ENCODE measurements at places on chromosomes 2 and 18. TPM values are rescaled to one million over a fixed set of nuclear protein-coding genes. Genes with fewer than 3 reads are reported as not detected.
A peak's percentile ranks its signal among the peaks of the same experiment; 100 is the strongest.

DNA sequence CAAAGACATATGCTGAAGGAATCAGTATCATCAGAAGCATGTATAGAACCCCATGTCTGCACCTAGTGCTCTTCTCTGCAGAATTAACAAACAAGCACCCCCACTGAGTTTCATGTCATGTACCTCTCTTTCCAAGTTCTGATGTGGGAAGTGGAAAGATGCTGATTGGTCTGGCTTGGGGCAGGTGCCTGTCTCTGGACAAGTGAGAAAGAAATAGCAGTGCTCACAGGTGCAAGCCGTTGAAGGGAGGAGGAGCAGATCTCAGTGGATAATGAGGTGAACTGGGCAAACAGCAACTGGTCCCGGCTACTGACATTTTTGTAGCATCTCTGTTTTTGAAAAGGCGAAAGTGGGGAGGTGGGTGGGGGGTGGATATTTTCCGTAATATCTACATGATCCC, 17.5 kb upstream of the ACVR1 start:
- no peak for DNase-seq

DNA sequence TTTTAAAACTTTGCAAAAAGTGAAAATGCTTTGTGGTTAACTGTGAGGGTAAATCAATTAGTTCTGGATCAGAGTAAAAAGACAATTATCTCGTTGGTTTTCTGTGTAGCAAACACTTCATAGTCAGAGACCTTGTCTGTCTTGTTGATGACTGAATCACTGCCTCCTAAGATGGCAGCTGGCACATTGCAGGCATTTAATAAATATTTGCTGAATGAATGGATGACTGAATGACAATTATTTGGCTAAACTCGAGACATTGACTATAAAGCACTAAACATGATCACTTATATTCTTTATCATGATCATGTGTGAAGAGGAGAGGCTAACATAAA, 96.2 kb downstream of the MAIP1 start:
- DNase-seq: no peak

DNA sequence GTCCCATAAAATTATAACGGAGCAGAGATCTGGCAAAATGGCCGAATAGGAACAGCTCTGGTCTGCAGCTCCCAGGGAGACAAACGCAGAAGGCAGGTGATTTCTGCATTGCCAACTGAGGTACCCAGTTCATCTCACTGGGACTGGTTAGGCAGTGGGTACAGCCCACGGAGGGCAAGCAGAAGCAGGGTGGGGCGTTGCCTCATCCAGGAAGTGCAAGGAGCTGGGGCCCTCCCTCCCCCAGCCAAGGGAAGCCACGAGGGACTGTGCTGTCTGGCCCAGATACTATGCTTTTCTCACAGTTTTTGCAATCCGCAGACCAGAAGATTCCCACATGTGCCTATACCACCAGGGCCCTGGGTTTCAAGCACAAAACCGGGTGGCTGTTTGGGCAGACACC, 22.8 kb downstream of the ICA1L start:
- DNase-seq: no peak

GRCh38 chr2:234425639-234426603, 71.0 kb downstream of the ARL4C start:
- no peak for DNase-seq

DNA sequence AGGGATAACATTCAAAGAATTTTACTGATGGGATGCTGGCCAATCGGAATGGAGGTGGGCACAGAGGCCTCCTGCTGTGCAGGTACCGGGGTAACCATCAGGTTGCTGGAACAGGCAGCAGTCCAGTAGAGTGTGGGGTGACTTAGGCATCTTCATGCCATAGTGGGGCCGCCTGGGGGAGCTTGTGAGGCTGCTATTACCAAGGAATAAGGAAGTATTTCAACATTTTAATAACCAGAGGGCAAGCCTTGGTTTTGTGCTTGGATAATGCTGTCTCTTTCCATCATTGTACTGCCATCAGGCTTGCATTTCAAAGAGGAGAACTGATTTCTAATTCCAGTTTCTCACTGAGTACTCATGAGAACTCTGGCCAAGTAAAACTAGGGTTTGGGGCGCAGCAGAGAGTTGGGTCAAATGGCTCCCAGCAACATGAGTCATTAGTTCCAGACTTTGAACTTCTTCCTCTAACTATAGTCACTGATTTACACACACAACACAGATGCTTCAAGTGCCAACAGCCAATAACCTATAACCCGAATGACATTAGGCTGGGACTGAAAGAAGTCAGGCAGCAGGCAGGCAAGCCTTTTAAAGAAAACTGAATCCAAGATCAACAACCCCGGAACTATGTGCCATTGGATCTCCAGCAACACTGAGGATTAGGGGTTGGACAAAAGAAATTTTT, 56.1 kb upstream of the FHL2 start:
- DNase-seq: peak; percentile 32

- DNase-seq: no peak
Measured at GRCh38 chr2:44163777-44164176, 4.9 kb upstream of the PPM1B start.

GRCh38 chr18:63321291-63321690, 1.7 kb upstream of the BCL2 start:
- DNase-seq: no peak

GRCh38 chr18:75624869-75625268, 197.4 kb upstream of the SMIM21 start:
- DNase-seq: no peak

DNA sequence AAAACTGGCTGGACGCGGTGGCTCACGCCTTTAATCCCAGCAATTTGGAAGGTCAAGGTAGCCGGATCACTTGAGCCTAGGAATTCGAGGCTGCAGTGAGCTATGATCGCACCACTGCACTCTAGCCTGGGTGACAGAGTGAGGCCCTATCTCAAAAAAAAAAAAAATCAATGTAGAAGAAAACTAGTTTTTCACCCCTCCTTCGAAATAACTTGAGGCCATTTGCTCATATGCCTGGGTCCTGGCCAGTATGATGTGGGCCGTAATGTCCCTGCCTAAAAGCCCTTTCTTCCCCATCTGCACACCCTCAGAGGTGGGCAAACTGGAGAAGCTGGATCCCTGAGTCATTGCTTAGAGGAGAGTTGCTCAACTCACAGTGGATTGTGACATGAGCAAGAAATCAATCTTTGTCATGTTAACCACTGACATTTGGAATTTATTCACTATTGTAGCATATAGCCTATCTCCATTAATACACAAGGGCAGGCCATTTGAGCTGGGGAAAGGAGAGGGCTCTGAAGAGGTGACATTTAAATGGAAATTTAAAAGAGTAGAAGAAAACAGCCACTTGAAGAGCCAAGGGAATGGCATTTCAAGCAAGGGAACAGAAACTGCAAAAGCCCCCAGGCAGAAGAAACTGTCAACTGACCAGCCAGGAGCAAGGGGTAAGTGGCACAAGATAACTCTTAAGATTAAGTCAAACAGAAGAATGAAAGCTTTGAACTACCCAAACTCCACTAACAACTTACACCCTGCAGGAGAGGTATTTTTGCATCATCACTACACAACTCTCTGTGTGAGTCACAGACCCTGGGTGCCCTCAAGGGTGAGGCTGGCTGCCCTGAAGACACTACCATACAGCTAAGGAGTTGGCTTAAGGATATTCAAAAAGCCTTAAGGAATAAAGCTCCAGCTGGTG, 7.6 kb upstream of the METTL21A start:
- no peak for DNase-seq

- no peak for DNase-seq
Measured at GRCh38 chr2:239827523-239827890, 197.6 kb downstream of the NDUFA10 start.

GRCh38 chr2:113857464-113857863, 32.4 kb upstream of the ACTR3 start:
- DNase-seq: no peak

DNA sequence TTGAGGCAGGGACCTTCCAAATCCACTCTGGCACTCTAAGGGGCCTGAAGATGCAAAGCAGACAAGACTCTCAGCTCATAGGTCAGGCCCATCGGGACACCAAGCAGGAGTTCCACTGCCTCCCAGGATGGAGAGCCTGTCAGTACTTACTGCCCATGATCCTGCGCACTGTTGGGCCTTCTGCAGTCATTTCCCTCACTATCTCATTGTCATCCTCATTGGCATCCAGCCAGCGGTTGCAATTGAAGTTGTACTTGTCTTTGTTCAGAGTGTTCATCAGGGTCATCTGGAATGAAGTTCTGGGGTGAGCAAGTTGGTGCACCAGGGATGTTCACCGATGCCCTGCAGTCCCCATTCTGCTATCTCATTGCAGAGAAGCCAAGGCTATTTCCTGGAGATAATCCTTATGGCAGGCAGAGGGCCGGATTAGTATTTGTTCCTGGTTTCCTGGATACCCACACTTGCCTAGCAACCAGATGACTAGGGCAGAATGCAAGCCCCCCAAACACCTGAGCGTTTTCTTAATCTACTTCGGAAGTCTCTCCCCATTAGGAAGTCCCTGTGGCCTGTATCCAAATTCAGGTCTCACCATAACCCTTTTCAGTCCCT, 65.1 kb downstream of the LOXHD1 start:
- DNase-seq: no peak

The GALNT3 gene
- total RNA-seq: 1.2 TPM

The TNFRSF11A gene
- 1.0 TPM for total RNA-seq

The HYCC2 gene
- 12.1 TPM for total RNA-seq

The GPR35 gene
- total RNA-seq: 1.2 TPM

The CHMP1B gene
- total RNA-seq: 22.4 TPM

Data from right lobe of liver (tissue), 6 donors.